Fibroblast of villous mesenchyme (primary cell): ENCODE measurements at places on chromosomes 11 and 22. TPM values are rescaled to one million over a fixed set of nuclear protein-coding genes. Genes with fewer than 3 reads are reported as not detected.

Gene PDXP
- 9.0 and 9.9 TPM in 2 replicates for total RNA-seq

Gene GP1BB
- total RNA-seq = 0.86 and 2.6 TPM in 2 replicates

Gene JRKL
- total RNA-seq = 6.1 and 10.4 TPM in 2 replicates

Gene LINC01488
- total RNA-seq = not detected in 2 replicates

Gene YAP1
- 127 and 148 TPM in 2 replicates for total RNA-seq

Gene LMNTD2
- total RNA-seq = 1.6 and 2.2 TPM in 2 replicates

Gene KRTAP5-9
- 0.32 TPM in 1 of 2 replicates, not detected in the other for total RNA-seq

Gene OR51S1
- not detected in 2 replicates for total RNA-seq

Gene OR52N4
- total RNA-seq = not detected in 2 replicates

Gene TMEM86A
- total RNA-seq = 0.32 and 0.43 TPM in 2 replicates

Gene CCDC116
- total RNA-seq = 0.32 and 0.43 TPM in 2 replicates

Gene CNTN5
- total RNA-seq = under 0.01 and 0.32 TPM in 2 replicates

Gene TSKU
- 18.6 and 20.9 TPM in 2 replicates for total RNA-seq

Gene SCN4B
- not detected in 2 replicates for total RNA-seq

Gene MPPED2
- total RNA-seq = not detected in 2 replicates

Gene PHF21B
- total RNA-seq = not detected in 2 replicates

Gene OSM
- total RNA-seq = 0.43 TPM in 1 of 2 replicates, not detected in the other

Gene GAS2L1
- total RNA-seq = 16.4 and 18.4 TPM in 2 replicates
